ENCODE measurements at places on chromosomes 7 and 10.

DNA sequence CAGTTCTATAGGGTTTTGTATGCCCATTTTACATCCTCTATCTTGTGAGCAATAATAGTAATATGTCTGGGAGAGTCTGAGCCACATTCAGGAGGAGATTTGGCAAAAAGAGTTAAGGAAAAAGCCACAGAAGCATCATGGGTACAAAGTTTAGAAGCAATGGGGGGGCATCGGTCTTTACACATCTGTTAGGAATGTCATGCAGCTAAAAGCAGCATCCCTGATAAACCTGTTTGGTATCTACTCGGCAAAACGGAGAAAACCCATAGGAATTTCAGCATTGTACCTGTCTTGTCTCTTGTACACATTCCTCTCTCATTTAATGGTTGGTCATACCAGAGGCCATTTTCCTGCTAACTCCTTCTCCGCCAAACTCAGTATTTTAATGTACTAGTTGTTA is 12.5 kb upstream of the HERPUD2 start:
- DNase-seq = peak; percentile 50

GRCh38 chr7:113763226-113763625 is 155.6 kb downstream of the PPP1R3A start:
- DNase-seq = no peak

DNA sequence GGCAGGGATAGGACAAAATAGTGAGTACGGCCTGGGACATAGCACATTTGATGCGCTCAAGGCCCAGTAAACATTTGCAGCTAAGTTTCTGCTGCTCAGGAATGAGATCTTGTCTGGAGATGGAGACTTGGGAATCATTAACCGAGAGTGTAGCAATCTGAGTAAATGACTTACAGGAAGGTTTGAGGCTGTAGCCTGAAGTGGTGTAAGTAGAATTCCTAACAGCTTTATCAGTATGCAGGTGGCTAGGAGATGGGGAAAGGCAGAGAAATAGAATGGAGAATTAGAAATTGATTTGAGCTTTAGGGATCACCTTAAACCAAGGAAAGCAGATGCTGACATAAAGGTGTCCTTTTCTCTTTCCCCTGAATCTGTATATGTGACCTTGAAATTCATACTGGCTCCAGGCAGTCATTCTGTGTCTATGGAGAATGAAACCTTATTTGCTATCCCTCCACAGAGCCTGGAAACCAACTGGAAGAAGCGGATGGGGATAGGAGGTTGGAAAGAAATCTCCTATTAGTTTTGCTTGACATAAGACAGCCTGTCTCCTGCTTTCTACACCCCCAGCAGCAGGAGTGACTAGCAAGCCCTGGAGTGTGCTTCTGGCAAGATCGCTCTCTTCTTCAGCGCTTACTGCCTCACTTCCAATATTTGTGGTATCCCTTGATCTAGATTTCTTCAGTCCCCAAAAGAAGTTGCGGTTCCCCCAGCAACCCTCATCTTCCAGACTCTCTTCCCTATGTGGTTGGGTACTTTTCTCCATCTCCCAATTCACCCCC is 6.4 kb upstream of the PON2 start:
- no peak for DNase-seq

- DNase-seq = peak; percentile 20
Observed at GRCh38 chr10:124106241-124106879, 13.0 kb upstream of the CHST15 start.

DNA sequence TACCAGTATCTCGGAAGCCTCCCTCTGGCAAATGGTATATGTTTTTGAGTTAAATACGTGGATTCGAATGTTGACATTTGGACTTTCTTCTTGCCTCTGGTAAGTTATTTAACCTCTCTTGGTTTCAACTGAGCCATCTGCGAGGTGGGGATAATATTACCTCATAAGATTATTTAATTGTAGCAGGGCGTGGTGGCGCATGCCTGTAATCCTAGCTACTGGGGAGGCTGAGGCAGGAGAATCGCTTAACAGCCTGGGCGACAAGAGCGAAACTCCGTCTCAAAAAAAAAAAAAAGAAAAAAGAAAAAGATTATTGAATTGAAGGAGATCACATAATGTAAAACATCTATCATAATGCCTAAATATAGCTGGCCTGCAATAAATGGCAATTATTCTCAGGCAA is 396 bp upstream of the TAF5 start:
- no peak for DNase-seq

GRCh38 chr7:149828357-149829309 is 9.5 kb upstream of the ZNF862 start:
- no peak for DNase-seq

DNA sequence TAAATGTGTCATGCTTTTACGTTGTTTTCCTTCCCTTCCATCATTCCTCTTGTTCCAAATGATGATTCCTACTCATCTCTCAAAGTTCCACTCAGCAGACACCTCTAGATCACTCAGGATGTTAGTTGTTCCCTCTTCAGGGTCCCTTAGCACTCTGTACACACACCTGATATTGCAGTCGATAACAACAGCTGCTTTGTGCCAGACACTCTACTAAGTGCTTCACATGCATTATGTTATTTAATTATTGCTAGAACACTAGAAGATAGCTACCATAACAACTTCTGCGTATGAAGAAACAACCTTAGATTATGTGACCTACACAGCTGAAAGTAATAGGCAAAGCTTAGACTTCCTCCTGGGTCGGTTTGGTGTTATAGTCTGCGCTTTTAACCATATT is 29.6 kb downstream of the PCBD1 start:
- DNase-seq = no peak

GRCh38 chr10:119461380-119461779 is 81.1 kb downstream of the RGS10 start:
- DNase-seq = no peak

DNA sequence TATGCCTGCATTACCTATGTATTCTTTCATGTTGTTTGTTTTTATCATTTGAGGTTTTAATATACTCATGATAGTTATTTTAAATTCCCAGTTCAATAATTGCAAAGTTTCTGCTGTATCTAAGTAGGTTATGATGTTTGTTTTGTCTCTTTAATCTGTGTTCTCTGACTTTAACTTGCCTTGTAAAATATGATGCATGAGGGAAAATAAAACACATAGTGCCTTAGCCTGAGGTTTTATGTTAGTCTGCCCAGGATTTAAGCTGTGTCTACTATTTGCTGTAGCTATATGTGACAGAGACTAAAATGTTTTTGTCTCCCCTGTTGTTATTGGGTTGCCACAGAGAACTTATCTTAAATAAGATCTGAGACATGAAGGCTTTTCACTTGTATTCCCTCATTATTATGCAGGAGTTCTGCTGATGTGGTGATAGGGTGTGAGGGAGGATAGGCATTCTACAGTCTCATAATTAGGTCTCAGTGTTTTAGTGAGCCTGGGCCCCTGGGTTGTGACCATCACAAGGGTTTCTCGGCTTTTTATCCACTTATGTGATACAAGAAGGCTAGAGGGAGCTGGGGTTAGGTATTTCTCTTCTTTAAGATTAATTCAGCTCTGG is 582.5 kb downstream of the CNTNAP2 start:
- DNase-seq = no peak

GRCh38 chr10:71959526-71959925 is 4.7 kb upstream of the CHST3 start:
- no peak for DNase-seq

GRCh38 chr10:95133997-95134396 is 60.0 kb upstream of the ACSM6 start:
- no peak for DNase-seq

- no peak for DNase-seq
Observed at GRCh38 chr10:49768329-49768728, 6.2 kb upstream of the OGDHL start.

DNA sequence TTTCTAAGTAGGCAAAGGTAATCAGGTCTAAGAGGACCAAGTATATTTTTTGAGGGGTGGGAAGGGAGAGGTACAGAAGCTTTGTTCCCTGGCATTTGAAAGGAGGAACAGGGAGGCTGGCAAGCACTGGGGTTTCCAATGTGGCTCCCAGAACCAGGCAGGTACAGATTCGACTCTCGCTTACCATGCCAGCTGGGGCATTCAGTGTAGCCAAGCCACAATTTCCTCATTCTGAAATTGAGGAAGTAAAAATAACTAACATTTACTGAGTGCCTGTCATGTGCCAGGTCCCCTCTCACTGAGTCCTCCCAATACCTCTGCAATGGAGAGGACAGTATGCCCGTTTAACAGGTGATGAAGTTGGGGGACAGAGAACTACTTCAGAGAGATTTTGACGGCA is 45.9 kb upstream of the BET1 start:
- DNase-seq = no peak

- DNase-seq = peak; percentile 87
Observed at GRCh38 chr10:119315128-119316001, 108.0 kb downstream of the GRK5 start.

GRCh38 chr7:64463636-64464375 is 99.1 kb downstream of the ZNF680 start:
- peak; percentile 9 for DNase-seq

GRCh38 chr7:151249732-151250072 is 1.2 kb upstream of the SMARCD3 start:
- DNase-seq = peak; percentile 80

DNA sequence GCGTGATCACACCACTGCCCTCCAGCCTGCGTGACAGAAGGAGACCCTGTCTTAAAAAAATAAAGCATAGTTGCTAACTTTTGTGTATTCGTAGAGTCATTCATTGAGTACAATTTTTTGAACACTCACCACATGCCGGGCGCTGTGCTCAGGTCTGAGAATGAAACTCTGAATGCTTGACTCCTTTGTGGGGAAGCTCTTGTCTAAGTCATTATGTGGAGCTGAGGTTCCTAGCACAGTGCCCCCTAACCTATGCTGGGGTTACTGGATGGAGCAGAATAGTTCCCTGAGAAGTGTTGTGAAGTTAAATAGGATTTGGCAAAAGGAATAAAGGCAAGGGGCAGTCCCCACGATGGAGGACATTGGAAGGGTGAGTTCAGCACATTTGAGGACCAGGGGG is 123.3 kb downstream of the CELF2 start:
- no peak for DNase-seq

GRCh38 chr7:24706211-24707170 is 50.8 kb downstream of the GSDME start:
- no peak for DNase-seq

DNA sequence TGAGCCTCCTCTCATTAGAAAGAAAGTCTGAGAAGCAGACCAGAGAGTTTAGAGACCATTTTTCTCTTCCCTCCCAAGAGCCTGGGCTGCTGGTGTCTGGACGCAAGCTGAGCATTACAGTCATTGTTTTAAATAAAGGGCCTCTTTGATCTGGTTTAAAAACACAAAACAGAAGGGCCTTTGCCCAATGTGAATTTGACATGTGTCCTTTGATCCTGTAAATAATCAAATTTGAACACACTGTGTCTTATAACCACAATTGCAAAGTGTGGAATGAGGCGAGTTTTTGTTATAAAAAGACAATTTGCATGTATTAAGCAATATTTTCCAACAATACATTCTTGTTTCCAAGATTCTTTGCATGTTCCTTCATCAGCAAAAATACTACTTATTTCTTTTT is 158.5 kb downstream of the C7orf25 start:
- DNase-seq = no peak

- DNase-seq = no peak
Observed at GRCh38 chr10:76454506-76455140, 1023.2 kb downstream of the LRMDA start.

DNA sequence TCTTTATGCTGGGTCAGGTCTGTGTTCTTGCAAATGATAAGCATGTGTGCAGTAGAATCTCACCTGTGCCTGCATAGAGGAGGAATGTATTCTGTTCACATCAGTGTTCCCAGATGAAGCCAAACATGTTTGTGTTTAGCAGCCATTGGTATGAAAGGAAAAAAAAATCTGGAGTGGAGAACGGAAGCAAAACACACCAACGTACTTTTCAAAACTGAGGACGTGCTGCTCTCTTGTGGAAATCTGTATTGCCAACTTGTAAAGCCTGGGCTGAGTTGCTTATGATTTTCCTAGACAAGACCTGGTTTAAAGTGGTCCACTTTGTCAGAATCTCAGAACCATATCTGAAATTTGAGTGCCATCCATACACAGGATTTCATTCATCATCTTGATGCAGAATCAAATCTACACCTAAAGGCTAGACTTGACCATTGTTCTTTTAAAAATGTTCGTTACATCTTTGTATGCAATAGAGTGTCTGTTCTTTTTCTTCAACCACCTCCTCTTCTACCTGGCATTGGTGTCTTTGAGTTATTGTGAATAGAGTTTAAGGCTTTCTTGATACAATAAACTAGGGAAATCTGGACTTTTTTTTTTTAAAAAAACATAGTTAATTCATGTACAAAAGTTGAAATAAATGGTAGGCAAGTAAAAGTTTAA is 367.7 kb downstream of the PHF14 start:
- peak; percentile 52 for DNase-seq

DNA sequence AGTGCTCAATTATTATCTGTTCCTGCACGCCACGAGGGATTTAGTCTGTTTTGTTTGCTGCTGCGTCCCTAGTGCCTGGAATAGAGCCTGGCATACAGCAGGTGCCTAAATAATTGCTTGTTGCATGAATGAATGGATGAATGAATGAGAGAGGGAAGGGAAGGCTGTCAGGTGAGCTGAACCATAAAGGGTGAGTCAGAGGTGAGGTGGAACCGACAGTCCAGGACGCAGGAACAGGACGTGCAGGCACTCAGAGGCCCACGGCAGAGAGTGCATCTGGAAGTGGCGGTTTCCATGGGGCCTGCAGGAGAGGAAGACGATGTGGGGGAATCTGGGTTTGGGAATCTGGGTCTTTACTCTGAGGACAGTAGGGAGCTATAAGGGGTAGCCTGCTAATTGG is 17.7 kb upstream of the PPIF start:
- no peak for DNase-seq

- no peak for DNase-seq
Observed at GRCh38 chr7:16940776-16941175, 59.0 kb upstream of the AGR3 start.

- DNase-seq = peak; percentile 67
Observed at GRCh38 chr10:72171175-72171630, 44.6 kb upstream of the ANAPC16 start.

DNA sequence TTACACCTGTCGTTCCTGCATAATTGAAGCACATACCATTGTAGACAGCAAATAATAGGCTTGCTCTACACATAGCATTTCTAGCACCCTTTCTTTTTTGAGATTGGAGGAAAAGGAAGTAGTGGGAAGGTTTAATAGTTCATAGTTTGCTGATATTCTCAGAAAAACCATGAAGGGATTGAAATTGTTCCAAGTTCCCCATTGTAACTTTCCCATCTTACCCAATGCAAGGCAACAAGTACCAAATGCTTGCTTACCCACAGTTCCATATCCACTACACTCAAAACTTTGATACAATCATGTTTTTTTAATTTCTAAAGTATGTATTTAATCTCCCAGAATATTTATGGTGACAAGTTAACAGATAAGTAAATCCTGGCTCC is 13.8 kb downstream of the CYP3A5 start:
- DNase-seq = no peak

DNA sequence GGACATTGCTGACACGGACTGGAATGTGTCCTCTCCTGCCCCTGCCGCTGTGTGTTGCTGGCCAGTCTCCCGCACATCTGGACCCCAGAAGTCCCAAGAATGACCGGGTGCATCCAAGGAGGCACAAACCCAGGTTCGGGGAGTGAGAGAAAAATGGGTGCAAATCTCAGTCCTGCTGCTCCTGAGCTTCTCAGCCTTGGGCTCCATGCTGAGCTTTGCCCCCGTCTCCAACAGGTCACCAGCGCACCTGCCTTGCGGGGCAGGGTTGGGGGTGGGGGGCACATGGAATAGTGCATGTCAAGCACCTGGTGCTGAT is 6.0 kb upstream of the NANOS1 start:
- no peak for DNase-seq

GRCh38 chr10:88097536-88097935 is 234.1 kb downstream of the PTEN start:
- no peak for DNase-seq

All from fibroblast of skin of scalp (primary cell).